ENCODE measurements at places on chromosomes 5 and 9.

DNA sequence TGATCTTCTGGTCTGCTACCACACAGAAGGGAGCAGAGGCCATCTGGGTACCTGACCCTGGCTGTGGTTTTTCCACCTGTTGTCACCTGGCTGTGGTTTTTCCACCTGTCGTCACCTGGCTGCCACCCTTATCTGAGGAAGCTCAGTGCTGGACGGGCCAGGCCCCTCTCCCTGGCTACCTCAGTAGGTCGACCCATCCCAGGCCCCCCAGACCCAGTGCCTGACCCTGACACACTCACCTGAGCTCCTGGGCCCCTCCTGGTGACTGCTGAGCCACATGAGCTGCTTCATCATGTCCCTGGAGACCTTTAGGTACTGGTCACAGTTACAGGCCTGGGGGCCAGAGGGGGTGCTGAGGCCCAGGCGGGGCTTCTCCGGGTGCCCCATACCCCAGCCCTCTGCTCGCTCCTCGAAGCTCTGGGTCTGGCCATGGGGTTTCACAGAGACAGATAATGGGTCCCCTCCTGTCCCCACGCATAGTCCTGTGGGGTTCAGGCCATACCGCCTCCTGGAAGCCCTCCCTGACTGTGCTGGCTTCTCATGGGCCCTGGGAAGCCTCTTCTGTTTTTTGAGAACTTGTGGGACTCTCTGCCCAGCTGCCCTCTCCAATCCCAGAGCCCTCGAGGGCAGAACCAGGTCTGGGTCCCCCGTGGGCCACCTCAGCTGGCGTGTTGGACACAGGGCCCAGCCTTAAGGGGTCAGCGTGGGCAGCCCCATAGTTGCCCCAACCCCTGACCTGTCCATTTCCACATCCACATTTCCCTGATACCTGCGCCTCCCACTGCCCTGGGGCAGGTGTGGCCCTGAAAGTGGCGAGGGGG is 7.5 kb upstream of the NRARP start:
- DNase-seq, result no peak

DNA sequence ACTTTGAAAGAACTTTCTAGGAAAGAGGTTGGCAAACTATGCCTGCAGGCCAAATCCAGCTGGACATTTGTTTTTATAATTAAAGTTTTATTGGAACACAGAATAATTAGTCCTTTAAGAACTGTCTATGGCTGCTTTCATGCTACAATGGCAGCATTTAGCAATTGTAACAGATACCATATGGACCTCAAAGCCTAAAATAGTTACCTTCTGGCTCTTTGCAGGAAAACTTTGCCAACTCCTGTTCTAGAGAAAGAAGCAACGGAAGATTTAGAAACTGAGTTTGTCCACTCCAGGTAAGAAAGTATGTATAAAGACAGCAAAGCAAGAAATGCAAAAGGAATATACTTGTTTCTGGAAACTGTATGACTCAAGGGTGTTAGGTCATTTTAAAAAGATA is 281.7 kb upstream of the TRPM3 start:
- DNase-seq, result peak; percentile 39

DNA sequence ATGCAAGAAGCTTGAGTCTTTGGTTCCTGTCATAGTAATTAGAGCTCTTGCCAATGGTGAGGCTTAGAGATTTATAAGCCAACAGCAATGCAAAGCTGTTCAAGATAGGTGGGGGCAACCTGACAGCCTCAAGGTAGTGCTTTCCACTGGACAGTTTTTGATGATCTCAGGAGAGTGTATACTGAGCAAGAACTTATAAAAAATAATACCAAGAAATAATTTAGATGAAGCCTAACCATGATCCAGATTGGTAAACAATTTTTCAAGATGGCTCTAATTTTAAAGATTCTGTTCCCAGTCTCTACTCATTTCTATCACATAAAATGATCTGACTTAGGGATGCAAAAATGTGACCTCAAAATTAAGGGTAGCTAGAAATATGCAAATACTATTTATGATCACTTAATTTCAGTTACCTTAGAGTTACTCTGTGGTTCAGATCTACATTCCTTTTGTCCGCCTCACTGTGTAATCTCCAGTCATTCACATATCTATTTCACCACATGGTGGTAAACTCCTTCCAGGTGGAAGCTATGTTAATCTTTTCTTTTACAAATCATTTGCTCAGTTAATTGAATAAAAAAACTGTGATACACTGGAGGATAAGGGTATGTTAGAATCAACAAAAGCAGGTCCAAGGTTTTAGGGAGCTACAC is 1228.0 kb upstream of the C9orf72 start:
- DNase-seq, result no peak

DNA sequence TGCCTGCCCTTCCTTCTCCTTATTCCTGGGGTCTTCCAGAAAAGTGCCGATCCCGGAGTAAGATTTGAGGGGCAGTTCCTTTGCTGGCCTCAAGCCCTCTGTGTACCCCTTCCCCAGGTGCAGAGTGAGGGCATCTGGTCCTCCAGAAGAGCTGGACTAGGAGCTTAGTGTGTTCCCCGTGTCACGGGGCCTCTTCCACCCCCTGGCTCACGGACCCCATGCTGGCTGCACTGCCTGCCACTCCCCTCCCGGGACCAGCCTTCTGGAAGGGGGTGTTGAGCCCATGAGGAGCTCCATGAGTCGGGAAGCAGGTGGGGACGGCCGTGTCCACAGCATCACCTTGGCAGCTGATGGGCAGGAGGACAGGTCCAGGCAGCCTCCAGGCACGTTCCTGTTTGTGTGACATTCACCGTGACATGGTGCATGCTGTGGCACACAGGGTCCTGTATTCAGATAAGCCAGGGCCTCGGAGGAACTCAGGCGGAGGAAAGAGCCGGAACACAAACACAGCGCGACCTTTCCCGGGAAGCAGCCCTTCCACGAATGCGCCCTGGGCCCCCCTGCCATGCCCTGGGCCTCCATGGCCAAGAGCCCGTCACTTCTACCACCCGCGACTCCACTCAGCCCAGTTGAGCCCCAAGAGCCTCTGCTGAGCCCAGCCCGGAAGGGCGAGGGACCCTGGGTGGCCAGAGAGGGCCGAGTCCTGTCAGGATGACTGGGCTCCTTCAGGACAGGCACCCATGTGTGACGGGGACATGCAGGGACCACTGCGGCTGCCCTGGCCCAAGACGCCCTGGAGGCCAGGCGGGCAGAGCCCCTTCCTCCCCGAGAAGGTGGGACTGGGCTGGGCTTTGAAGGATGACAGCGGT is 5.9 kb upstream of the LCN1 start:
- no peak for DNase-seq

DNA sequence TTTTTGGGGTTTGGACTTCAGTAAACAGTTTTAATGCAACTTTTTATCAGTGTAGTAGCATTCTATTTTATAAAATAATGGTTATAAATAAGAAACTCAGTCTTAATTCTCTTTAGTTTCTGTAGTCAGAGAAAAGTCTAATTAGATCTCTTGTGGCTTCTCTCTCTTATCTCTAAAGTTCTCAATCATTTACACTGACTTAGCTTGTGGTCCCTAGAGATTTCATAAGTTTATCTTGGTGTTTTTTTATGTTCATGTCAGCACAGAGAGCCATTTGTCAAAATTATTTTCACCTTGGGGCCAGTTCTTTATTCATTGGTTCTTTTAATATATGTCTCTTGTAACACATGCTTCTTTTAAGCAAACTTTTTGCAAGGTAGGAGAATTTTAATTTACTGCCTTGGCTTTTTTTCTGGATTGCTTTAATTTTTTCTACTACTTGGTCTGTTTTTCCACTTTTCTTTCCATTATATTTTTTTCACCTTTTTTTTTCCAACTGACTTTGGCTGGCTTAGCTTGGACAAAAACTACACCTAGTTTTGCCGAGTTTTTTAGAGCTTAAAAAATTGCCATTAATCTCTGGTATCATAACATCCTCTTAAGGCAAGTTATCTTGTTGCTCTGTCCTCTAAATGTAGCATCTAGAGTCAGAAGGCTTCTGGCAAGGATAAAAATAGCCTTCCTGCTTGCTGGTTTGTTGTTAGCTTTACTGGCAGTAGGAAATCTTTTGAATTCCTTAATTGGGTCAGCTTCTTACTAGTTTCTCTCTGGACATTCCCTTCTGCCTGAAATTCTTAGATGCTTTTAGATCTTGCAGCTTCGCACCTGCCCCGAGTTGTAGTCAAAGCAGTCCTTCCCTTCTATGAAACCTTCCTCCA is 35.3 kb downstream of the CPEB4 start:
- DNase-seq, result no peak

DNA sequence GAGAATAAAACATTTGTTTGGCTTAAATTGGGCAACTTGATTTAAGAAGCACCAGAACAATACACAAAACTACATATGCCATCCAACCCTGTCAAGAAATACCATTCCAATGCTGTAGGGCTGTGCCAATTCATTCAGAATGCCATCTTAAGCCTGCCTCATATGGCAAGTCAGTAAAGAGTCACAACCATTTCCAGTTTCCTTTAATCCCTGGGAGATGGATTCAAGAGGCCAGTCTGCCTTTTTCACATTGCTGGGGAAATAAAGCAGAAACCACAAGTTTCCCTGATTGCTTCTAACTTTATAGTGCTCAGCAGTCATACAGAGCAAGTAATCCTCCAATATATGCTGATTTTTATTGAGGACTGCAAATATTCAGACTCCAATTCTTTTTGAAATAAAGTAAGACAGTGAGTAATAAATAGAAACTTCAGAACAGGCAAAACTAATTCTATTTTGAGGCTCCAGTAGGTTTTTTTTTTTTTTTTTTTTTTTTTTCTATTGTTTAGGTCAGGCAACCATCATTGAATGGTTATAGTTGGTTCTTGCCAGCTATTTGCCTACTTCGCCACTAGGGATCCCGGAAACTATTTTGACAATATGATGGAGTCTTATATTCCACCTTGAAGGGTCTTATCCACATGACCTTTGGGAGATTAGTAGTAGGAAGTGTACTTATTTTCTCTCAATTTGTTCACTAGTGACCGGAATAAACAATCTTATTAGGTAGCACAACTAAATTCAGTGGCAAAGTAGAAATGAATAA is 400.9 kb upstream of the MEF2C start:
- no peak for DNase-seq

- DNase-seq, result no peak
Observed at GRCh38 chr9:34383904-34384303, 7.2 kb upstream of the MYORG start.

DNA sequence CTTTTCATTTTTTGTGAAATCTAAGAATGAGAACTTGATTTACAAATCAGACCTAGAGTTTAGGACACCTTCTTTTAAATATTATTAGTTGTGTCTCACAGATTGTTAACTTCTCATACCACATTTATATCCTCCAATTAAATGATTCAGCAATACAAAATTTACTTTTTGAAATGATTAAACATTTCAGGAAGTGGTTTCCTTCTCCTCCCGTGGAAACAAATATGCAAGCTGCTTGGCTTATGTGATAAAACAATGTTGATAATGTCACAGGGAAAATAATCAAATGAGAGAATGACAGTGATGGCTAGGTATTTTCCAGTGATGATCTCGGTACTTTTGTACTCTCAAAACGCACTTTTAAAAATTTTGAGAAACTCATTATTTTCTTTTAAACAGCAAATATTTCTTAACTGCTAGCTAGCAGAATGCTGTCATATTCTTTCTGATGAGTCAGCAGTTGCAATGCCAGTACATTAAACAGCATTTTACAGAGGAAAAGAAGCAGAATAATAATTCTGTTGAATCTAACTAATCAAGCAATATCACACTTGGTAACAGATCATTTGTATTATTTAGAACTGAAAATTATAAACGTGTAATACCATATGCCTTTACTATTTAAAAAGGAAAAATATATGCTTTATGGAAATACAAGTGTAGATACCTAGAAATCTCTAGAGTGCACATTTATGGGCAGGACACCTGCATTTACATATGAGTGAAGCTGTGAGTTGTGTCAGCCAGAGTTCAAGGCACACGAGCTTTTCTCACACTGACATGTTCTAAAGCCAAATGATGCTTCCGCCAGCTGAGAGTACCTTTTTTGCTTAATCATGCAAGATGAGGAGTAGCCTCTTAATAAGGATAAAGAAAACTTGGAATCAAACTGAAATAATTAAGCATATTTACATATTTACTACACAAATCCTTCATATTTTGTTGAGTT is 53.6 kb upstream of the CDH18 start:
- no peak for DNase-seq

GRCh38 chr9:68983522-68984424 is 30.1 kb downstream of the PRKACG start:
- DNase-seq, result no peak
